ENCODE measurements at places on chromosomes 2 and 18.

DNA sequence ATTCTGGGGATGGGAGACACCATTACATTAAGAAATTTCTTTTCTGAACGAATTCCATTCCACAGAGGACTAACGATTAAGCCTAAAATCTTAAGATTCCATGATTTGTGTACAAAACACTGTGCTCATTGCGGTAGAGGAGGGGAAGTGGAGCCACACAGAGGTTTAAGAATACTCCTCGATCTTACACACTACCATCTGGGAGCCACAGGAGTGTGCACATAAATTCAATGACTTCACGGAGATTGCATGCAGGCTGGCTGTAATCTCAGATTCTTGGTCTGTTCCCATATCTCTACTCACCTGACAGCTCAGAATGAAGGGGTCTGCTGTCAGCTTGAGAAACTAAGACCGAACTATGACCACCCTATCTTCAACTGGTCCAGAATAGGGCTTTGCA is 762 bp downstream of the VPS4B start:
- no peak for DNase-seq

- no peak for DNase-seq
Measured at GRCh38 chr2:26302846-26303245, 43.1 kb upstream of the SELENOI start.

DNA sequence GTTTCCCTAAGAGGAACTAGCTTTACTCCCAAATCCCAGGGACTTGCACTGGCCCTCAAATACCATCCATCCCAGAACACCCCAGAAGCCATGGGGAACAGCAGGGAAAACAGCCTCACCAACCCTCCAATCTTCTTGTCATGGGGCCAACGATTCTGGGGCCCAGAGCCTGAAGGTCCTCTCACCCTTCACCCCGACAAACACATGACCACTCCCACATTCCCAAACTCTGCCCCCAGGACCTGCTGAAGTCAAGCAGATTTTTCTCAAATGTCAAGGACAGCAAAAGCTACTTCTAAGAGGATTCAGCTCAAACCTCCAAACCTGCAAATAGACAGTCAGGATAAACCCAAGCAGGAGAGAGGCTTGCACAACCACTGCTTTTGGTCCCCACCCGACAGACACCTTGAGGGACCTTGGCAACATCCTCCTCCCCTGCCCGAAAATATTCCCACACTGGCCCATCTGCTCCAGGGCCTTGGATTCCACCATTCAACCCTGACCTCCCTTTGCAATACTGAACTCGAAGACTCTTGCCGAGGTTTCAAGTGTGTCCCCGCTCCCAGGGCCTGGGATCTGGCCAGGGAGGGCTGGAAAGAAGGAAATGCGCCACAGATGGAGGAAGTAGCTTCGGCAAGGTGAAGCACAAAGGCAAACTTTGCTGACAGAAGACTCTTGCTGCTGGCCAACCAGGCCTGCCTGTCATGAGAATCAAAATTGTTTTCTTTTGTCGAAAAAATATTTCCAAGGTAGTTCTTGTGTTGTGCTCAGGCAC is 143.3 kb downstream of the ZFP36L2 start:
- no peak for DNase-seq

DNA sequence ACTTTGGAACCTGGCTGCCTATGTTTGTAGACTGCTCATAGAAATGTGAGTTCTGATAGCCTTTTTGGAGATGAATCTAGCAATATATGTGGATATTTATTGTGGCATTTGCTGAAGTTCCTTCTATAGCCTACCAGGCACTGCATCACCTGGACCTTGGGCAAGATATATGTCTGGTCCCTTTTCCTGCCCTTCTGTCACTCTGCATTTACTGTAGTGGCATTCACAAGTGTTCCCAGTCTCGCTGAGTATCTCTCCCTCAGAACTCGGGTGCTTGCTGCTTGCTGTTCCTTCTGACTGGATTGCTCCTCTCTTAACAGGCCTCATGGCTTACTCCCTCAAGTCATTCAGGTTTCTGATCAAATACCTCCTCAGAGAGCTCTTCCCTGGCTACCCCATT is 145.0 kb downstream of the UBE2E3 start:
- DNase-seq = no peak

GRCh38 chr2:70928366-70928765 is 7.3 kb upstream of the ATP6V1B1 start:
- DNase-seq = no peak

- DNase-seq = no peak
Measured at GRCh38 chr18:28088477-28088876, 88.5 kb downstream of the CDH2 start.

- no peak for DNase-seq
Measured at GRCh38 chr2:88188748-88189147, 18.6 kb downstream of the THNSL2 start.

- no peak for DNase-seq
Measured at GRCh38 chr2:124566518-124566970, 541.5 kb downstream of the CNTNAP5 start.

DNA sequence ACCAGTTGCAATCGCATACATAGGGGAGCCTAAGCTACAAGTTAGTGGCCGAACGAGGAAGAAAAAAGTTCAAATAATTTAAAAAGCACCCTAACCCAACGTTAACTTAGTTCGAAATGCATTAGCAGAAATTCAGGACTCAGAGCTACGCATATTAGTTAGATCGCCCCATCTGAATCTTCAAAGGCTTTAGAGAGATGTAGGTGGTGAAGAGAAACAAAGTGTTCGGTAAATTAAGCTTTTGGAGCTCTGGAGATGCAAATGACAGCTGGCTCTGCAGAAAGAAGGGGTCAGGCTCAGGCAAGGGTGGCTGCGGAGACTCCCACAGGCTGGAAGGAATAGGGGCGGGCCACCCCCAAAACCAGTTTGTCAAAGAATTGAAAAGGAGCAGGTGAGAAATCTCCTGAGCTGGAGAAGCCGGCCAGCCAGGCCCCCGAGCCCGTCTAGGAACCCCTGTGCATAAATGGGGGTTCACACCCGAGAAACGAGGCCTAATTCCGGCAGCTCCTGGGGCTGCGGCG is 621 bp downstream of the TXNL1 start:
- DNase-seq = no peak

- no peak for DNase-seq
Measured at GRCh38 chr2:88342749-88343148, 109.7 kb downstream of the FOXI3 start.

DNA sequence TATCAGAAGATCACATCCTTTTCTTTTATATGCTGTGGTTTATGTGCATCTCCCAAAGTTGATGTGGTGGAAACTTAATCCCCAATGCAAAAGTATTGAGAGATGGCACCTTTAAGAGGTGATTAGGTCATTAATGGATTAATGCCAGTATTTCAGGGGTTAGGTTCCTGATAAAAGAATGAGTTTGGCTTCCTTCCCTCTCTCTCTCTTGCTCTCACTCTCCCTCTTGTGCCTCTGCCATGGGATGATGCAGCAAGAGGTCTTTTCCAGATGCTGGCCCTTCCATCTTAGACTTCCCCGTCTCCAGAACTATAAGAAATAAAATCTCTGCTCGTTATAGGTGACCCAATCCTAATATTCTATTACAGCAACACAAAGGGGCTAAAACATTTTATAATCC is 85.0 kb downstream of the TTC27 start:
- no peak for DNase-seq

GRCh38 chr2:117686699-117687098 is 127.8 kb upstream of the DDX18 start:
- no peak for DNase-seq

DNA sequence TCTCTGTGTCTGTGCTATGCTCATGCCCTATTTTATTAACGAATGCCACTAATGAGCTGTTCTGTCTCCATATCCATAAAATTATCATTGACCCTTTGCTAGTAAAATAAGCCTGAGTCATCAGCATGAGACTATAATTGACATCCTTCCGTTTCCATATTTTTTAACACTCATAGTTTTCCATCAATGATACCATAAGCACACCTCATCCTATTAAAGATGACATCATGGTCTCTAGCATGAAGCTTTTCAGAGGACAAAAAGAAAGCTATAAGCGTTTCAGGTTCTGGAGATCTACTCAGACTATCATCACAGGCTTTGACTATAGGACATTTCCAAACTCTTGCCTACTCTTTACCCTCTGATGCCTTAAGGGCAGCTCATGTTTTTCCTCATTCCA is 1.2 kb upstream of the DSC2 start:
- DNase-seq = no peak

DNA sequence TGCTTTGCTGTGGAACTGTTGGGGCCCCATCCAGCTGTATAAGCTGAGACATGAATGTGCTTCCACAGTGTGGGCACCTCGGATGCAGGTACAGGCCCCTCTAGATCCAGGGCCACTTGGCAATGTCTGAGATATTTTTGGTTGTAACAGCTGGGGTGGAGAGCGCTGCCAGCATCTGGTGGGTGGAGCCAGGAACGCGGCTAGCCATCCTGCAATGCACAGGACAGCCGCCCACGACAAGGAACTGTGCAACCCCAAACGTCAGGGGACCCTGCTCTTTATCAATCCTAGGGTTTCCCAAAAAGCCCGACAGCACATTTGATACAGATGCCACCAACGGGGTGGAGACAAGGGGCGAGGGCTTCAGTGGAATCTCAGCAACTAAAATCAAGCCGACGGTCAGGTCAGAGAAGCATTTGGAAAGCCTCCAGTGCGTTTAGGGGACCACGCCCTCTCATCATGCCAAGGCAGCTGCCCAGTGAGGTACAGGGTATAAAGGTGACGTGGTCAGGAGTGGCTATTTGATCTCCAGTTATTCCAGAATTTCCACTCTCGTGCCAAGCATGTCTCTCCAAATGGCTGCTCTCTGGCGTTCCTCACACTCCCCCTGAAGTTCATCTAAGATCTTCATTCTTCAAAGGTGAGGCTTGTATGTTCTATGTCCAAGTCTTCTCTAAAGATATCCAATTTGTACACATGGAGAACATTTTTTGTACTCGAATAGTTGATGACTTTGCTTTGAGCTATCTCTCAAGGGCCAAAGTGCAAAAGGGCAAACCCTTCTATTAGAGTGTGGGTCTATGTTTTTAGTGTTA is 55.7 kb downstream of the LRRFIP1 start:
- DNase-seq = no peak

DNA sequence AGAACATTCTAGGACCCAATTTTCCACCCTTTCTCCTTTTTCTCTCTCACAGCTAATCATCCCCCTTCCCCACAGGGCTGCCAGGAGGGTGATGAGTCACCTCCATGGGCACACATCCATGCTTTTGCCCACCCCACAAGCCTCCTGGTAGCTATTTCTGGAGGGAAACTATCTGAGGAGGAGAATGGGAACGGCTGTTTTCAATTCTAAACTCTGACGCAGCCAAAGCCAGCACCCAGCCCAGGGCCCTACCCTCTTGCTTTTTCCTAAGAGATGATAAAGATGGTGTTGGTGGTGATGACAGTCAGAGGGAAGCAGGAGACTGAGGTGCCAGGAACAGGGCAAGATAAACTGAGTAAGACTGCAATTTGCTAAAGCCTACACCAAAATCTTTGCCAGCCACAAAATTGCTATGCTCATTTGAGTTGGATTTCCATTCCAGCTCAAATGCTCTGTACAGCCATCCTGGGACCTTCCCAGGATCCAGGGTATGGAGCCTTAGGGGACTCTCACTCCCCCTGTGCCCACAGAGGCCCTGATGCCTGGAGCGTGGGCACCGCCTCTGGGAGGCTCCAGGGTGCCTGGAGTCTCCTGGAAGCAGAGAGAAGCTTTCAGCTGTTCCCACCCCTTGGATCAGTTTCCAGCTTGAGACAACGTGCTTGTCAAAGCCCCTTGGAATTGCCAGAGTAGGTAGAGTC is 62.0 kb upstream of the FZD7 start:
- no peak for DNase-seq

Measured in activated gamma-delta T cell treated with Interleukin-2 at 50 U/mL for 16 hours (primary cell).